ENCODE measurements at places on chromosomes 3 and 15.

DNA sequence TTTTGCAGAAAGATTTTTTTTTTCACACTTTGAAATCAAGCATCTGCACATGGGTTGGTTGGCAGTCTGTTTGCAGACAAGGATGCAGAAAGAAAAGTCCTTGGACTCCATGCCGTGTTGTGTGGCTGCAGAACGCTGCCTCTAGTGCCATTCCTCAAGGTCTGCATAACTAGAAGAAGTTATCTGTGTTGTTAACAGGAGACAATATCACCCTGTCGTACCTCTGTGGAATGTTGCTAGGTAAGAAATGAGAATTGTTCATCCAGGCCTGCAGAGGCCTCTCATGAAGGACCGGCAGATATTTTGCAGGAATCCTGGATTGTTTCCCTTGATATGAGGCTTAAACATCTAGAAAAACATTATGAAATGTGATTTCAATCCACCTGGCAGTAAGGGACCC is 58.5 kb upstream of the PPARG start:
- DNase-seq = no peak

DNA sequence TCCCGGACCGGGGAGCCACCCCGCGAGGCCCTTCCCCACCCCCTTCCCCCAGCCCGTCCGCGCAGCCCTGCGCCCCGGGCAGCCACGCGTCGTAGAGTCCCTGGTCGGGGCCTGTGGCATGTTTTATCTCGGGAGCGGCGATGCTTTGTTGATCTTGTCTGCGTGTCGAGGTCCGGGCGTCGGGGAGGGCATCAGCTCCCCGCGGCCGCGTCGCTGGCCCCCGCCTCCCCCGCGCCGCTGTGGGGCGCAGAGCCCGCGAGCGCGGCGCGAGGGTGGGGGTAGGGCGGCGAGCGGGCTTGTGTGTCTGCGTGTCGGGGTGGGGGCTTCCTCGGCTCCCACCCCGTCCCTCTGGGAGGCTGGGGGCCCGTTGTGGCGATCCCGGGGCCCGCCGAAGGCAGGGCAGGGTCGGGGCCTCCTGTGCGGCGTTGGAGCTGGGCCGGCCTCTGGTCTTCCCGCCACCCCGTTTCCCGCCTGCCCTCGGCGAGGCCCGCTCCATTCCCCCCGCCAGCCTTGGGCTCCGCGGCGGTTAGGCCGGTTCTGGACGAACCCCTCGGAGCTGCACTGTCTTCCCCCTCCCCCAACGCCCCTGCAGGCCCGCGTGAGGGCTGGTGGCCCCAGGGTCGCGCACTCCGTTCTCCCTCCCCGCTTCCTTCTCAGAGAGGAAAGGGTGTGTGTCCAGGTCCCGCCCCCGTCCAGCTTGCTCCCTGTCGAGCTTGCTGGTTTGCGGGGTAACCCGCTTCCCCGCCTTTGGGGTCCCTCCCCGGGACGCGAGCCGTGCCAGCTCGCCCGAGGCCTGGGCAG is 695 bp downstream of the GMPS start:
- peak; percentile 41 for DNase-seq

- DNase-seq = no peak
Observed at GRCh38 chr3:187750006-187750512, 4.8 kb upstream of the BCL6 start.

DNA sequence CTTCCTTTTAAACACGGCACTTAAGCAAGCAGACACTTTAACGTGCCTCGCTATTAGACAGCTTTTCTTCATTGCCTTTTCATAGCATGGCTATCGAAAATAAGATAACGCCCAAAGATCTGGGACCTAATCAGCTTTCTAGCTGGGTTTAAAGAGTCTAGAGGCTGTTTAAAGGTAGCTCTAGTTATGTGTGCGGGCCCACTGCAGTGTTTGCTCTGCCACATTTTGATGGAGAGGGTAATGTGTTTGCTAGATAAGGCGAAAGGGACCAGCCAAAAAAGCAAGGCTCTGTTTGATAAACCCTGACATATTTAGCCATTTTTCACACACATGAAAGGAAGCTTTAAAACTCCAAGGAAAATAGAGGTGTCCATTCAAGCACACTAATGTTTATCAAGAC is 91.6 kb downstream of the NR2F2 start:
- no peak for DNase-seq

DNA sequence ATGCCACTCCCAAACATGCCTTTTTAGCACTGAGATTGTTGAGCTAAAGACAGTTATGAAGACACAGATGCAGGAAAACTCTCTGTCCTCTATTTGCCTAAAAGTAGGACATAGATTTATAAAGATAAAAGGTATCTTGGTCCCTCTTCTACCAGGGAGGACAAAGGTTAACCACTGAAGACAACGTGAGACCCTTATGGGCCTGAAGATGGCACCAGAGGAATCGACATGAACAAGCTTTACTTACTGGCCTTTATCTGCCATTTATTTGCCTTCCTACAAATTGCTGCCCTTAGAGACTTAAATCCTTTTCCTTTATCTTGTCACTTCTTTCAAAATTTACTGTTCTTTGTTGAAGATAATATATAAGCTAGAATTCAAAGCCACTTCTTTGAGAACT is 109.7 kb upstream of the FAM3D start:
- DNase-seq = no peak

- peak; percentile 96 for DNase-seq
Observed at GRCh38 chr3:162626172-162626571, 1129.6 kb downstream of the OTOL1 start.

GRCh38 chr3:159640225-159640624 is 348.4 kb upstream of the IL12A start:
- DNase-seq = no peak

DNA sequence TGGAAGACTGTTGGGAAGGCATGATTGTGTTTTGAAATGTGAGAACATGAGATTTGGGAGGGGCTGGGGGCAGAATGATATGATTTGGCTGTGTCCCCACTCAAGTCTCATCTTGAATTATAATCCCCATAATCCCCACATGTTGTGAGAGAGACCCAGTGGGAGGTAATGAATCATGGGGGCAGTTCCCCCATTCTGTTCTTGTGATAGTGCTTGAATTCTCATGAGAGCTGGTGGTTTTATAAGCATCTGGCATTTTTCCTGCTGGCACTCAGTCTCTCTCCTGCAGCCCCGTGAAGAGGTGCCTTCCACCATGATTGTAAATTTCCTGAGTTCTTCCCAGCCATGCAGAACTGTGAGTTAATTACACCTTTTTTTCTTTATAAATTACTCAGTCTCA is 430.5 kb downstream of the OTOL1 start:
- no peak for DNase-seq

- no peak for DNase-seq
Observed at GRCh38 chr15:39493424-39494067, 87.3 kb upstream of the THBS1 start.

DNA sequence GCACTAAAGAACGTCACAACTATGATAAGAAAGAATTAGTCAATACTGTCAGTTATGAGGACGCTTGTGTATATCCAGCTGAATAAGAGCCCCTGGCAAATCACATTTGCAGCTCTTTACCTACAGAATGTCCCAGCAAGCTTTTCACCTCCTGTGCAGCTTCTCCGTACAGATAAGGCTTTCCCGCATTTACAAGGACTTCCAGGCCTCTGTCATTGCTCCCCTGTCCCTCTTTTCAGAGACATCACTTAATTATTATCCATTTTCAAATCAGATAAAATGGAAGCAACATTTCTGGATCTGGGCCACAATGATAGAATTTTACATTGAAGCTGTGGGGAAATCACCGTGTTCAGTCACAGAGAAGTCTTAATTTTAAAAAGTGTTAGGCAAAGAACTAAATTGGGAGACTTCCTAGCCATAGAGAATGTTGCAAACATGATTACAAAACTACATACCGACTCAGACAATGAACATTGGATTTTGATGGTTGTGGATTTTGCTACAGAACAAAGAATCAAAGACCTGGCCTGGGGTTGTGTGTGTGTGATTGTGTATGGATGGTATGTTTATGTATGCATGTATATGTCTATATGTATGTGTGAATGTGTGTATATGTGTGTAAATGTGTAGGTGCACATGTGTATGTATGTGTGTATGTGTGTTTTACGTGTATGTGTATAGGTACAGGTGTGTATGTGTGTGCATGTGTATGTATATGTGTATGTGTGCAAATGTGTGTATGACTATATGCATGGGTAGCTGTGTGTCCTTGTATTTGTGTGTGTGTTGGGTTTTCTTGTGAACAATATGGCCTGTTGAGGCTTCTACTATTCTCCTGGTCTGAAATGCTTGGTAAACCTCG is 41.5 kb downstream of the MGLL start:
- no peak for DNase-seq
